ENCODE measurements at places on chromosomes 6 and 20.

DNA sequence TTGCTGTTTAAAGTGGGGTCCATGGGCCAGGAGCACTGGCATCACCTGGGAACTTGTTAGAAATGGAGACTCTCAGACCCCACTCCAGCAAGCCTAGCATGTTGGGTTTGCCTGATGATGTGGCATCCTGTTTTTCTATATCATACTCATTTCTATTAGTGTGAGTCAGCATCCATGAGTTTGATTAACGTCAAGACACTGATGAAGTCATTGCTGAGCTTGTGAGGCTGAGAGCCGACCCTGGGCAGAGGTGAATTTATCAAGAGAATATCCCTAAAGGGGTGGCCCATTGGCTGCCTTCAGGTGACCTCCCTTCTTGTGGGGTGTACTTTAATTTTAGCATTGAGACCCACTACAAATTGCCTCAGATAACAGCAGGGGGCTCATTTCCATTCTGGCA is 43.4 kb upstream of the RNF144B start:
- no peak for DNase-seq

- no peak for DNase-seq
Observed at GRCh38 chr6:132736239-132736638, 21.5 kb downstream of the VNN2 start.

GRCh38 chr20:53685070-53685595 is 91.5 kb upstream of the ZNF217 start:
- DNase-seq: no peak

DNA sequence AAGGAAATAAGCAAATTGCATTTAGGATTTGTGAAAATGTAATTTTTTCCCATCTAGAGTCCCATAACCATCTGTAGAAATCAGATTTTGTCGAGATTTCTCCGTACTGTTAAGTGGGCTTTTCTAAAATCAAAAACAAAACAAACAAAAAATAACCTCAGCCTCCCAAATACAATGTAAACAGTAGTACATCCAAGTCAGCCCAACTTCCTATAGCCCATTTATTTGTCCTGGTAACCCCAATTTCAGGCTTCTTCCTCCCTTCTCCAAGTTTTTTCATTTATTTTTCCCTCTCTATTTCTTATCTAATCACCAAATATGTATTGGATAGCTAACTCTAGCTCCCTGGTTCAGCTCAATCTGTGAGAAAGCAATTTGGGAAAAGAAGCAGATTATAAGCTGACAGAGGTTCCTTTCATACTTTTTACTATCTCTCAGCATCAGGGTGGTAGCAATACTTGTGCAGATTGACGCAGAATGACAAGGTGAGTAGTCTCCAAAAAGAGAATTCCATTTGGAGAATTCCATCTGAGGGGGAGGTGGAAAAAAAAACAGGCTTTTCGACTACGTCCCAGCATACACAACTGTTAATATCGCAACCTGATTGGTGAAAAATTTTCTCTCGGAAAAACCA is 132.6 kb upstream of the BTN3A2 start:
- DNase-seq: no peak

DNA sequence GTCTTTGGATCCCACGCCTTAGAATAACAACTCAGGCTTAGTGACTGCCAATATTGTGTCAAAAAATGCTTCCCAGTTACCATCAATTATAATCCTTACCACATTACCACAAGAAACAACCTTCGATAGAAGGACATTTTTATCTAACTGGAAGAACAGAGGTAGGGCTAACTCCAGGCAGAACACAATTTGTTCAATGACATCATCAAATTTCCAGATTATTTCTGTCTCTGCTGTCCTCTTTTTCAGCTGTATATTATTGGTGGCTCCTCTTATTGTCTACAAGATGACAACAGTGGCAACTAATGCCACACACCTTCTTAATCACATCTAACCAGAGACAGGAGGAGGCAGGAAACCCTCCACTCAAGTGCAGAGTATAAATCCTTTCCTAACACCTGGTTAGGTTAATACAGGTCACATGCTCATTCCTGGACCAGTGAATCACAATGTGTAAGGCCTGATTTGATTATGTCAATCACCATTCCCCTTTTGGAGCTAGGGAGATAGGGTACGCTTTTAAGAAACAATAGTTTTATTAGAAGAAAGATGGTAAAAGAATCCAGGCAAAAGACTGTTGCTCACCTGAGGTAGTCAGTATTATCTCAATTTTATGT is 18.0 kb downstream of the KHDC1L start:
- DNase-seq: no peak

GRCh38 chr6:13787137-13787536 is 27.2 kb downstream of the MCUR1 start:
- no peak for DNase-seq

DNA sequence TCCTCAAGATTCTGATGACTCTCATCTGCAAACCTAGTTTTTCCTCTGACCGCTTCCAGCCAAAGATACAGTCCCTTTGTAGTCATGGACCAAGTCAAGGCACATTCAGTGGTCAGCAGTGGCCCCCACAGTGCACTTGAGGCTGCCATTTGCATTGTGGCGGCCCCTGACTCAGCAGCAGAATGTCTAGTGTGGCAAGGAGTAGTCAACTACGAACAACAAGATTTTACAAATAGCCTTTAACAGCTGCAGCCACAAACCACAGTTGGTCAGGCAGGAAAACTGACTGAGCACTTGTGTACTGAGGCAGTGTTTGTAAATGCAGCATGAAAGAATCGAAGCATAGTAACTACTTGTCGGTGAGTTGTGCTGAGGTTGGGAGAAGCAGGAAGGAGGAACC is 49.6 kb downstream of the SLC2A12 start:
- no peak for DNase-seq
